NCI-H2081 treated with DMSO at 0.1 percent for 48 hours (cell line): ENCODE measurements at places on chromosomes 4 and X.

DNA sequence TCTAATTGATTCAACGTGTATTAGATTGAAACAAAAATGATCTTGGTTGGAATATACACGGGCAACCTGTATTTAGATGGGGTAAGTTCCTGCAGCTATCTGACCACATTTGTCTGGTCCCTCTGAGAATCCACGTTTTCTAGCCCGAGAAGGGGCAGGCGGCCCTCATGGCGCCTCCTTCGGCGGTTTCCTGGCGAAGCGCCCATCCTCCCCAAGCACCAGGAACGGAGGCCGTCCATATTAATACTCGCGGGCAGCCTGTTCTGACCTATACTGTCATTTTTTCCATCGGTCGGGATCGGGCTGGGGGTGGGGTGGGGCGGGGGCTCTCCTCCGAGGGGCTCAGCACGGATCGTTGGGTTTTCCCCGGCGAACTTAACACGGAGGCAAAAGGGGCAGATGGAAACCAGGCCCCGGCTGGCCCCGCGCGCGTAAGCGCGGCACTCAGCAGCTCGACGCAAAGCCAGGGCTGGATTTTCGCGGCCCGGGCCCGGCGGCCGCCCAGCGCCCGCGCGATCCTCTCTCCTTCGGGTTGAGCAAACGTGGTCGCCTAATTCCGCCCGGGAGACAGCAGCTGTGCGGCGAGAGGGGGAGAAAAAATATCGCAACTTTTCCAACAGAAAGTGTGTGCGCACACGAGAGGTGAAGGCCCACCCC lies 77.2 kb upstream of the BCOR start:
- peak; percentile 31 for DNase-seq

DNA sequence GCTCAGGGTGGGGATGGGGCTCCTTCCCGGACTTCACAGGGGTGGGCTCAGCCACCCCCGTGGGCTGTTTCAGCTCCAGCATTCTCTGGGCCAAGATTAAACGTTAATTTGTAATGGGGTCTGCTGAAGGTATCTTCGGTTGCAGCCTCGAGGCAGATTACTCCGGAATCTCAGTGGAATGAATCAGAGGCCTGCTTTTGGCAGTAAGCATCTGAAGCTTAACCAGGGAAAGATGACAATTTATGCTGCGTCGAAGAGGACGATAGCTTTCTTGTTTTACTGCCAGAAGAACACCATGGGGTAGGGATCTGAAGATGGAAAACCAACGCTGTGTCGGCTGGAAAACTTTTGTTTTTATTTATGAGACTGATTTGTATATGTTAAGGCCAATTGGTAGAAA lies 129.2 kb upstream of the MSX1 start:
- no peak for DNase-seq

GRCh38 chr4:74230902-74231499 lies 73.1 kb downstream of the MTHFD2L start:
- DNase-seq, result no peak

DNA sequence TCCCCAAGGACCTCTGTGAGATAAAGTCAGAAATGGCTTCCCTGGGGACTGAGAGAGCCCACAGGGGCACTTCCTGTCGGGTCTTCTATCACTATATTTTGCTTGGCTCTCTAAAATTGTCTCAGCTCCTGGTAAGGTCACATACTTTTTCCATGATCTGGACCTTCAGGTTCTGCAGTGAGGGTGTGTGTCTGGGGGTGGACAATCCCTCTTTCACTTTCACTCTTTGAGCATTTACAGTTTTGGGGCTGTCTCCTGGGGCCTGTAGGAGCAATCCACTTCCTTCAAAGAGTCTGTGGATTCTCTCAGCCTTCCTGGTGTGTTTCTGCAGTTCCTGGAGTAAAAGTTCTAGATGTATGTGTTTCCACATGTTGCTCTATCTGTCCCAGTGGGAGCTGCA lies 335.7 kb downstream of the FSTL5 start:
- DNase-seq, result no peak

DNA sequence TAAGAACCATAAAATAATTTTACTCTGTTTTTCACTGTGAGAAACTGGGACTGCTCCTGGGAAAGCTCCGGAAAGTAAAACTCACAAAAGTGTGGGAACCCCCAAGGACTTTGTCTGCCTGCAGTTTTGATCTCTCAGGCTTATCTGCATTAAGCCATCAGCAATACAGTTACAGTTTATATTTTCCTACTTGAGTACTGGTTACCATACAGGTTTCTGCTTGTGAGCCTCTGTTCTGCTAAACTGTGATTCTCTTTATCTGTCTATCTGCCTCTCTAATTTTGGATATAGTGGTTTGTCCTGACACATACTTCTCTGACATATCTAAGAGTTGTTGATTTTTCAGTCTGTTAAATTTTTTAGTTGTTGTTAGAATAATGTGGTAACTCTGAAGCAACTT lies 11.6 kb downstream of the PABPC4L start:
- no peak for DNase-seq

DNA sequence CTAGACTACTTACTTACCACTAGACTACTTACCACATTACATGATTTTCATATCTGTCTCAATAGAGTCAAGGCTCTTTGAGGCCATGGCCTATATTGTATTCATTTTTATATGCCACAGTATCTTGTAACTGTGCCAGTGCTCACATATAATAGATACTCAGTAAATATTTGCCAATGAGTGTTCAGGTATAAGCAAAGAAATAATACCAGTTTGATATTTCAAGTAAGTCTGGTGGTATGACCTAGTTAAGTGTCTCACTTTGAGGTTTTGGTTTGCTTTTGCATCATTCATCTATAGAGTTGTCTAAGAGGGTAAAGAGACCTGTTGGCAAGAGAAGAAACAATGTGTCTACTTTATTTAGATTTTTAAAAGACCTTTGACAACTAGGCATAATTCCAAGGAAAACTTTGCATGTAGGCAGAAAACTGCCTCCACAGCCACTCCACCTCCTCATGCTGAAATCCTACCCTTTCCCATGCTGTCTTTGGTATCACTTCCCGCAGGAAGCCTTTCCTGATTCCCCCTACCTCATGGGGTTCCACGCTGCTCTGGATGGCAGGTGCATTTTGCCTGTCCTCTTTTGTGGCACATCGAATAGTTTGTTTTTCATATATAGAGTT lies 91.3 kb upstream of the KLHL13 start:
- peak; percentile 93 for DNase-seq

DNA sequence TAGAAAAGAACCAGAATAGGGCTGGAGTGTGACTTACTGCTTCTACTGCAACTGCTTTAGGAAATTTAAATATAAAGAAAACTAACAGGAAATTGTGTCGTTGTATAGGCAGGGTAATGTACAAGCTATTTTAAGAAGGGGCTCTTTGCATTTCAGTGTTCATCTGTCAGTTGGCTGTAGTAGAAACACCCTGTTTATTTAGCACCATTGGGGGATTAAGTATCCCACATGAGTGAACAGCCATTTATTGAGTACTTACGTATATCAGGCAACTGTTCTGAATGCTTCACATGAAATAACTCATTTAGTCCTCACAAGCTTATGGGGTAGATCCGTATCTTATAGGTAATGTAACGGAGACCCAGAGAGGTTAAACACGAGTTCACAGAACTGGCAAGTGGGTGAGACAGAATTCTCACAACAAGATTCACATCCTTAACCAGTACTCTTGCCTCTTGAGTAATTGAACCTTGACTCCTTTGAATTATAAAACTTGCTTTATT lies 23.9 kb downstream of the STIM2 start:
- no peak for DNase-seq

DNA sequence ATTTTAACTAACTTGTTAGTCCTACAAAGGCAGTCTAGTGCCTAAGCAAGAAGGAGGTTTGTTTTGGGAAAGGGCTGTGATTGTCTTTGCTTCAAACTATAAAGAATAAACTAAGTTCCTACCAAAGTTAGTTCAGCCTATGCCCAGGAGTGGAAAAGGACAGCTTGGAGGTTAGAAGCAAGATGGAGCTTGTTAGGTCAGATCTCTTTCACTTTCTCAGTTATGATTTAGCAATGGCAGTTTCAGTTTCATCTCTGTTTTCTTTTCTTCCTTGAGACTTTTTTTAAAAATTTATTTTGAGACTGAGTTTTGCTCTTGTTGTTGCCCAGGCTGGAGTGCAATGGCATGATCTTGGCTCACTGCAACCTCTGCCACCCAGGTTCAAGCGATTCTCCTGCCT lies 82.9 kb upstream of the NLGN4X start:
- DNase-seq, result no peak

- no peak for DNase-seq
These were observed 257.7 kb downstream of the RAPGEF2 start for GRCh38 chr4:159360549-159360948.

DNA sequence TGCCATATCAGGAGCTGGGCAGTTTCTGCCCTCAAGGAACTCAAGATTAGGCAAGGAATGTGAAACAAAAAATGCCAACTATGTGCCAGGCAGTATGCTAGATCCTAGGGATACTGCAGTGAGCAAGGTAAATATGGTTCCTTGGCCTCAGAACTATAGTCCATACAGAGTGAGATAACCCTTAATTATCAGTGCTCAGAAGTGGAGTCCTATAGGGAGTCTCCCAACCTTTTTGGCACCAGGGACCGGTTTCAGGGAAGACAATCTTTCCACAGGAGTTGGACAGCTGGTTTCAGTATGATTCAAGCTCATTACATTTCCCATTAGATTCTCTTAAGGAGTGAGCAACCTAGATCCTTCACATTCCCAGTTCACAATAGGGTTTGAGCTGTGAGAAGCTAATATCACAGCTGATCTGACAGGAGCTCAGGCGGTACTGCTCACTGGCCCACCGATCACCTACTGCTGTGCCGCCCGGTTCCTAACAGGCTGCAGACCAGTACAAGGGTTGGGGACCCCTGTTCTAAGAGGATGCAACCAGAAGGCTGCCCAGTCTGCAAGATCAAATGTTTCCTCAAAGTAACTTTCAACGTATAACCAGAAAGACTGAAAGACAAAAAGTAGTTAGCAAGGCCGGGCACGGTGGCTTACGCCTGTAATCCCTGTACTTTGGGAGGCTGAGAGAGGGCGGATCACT lies 1.7 kb upstream of the SRP72 start:
- no peak for DNase-seq

DNA sequence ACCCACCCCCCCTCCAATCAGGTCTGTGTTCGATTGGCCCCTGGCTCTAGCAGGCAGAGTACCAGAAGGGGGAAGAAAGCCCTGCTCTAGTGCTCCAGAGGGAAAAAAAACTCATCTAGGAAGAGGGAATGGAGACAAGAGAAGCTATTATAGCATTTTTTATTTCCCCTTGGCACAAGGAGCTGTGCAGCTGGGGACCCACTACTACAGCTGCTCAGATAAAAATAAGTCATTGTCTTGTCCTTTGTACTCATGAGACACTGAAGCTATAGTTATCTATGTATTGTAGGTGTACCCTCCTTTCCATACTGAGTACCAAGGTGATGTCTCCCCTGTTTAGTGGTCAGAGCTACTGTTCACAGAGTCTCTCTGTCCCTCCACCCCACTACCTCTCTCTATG lies 14.3 kb downstream of the CCDC160 start:
- no peak for DNase-seq

DNA sequence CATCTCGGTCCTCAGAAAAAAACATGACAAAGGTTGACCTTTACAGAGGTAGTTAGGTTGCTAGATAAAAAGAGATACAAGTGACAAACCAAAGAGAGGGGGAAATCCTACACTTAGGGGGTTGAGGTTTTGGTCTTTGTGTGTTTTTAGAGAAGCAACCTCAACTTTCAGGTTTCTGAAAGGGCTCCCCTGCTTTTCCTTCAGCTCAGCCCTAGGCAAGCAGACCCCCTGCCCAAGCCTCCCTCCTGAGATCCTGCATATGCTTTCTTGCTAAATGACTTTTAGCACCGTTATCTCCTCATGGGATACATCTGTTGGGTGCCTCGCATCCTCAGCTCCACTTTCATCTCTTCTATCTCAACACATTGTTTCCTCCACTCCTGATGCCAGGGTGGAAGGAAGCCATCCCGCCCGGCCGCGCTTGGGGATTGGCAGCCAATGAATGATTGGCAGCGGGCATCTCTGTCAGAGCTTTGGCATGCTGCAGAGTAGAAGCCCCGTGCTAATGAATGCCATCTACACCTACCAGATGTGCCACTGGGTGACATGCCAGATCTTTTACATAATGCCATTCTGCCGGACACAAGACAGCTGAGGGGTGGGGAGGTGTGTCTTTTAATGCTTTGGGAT lies 15.0 kb upstream of the PRDM8 start:
- no peak for DNase-seq

- no peak for DNase-seq
These were observed 21.1 kb downstream of the SCML1 start for GRCh38 chrX:17758382-17758781.

DNA sequence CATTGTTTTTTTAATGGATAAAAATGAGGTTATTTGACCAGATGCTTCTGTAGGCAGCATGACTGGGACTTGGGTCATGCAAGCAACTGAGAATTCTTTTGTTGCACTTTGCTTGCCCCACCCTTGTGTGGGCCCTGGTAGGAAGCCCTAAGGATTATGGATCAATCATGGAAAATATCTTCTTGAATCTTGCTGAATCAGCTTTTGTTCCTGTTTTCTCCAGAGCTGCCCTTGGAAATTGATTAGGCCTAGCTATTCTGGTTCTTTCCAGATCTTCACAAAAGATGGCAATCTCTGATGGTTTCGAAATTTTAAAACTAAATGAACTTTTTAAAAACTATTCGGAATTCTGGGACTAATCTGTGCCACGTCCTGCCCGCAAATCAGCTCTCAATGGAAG lies 58.6 kb downstream of the PRRG1 start:
- DNase-seq, result no peak

DNA sequence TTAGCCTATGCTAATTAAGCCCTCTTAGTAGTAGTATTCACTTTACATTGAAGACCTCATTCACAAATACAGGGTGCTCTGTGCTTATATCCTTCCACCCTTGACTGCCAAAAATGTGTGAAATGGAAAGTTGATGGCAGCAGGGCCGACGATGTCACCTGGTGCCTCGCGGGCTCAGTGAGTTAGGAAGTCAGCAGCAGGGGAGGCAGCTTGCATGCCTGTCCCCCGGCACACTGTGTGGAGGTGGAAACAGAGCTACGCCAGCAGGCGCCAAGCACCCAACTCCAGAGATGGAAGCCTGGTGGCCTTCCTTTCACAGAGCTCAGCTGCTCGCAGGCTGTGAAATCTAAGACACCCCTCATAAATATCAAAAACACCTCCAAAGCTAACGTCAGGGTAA lies 8.4 kb downstream of the MSL3 start:
- no peak for DNase-seq

DNA sequence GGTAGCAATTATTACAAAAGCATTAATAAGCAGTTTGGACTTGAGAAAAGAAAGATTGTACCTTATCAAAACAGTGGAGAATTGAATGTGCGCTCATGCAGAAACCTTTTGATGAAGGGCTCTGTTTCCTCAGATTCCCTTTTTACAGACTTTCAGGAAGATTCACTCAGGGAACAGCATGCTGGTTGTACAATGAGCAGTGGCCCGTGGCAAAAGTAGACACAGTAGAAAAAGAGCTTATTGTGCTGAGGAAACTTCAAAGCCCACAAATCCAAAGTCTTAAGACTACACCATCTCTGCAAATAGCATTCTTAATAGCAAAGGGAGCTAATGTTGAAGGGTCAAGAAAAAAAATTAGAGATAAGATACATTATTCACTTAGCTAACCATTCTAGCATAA lies 858.9 kb downstream of the PDHA2 start:
- DNase-seq, result no peak
